Testis (tissue), 5 donors: ENCODE measurements at places on chromosomes 13 and 19.

- DNase-seq: no peak
Measured at GRCh38 chr19:5224480-5224879, 116.1 kb downstream of the PTPRS start.

GRCh38 chr13:98399756-98400155, 177.2 kb downstream of the STK24 start:
- DNase-seq: no peak

DNA sequence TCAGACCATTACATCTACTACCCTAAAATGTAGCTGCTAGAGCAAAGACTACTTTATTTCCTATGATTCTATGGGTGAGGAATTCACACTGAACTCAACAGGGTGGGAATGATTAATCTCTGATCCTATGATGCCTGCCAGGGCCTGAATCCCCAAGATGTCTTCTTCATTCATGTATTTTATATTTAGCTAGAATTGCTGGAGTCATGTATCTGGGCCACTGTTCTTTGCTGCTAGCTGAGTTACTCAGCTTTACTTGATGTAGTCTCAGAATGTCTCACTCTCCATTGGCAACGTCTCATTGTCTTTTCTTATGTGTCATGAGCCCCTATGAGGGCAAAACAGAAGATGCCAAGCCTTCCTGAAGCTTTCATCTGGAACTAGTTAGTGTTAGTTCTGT, 21.1 kb downstream of the ZNF582 start:
- DNase-seq: no peak

- DNase-seq: no peak
Measured at GRCh38 chr19:31260171-31260933, 88.9 kb downstream of the TSHZ3 start.

GRCh38 chr13:50914848-50915247, 5.3 kb downstream of the RNASEH2B start:
- DNase-seq: no peak
